ENCODE measurements at places on chromosomes 5 and 9.

GRCh38 chr5:64930672-64931318 lies 162.1 kb downstream of the CWC27 start:
- no peak for DNase-seq

GRCh38 chr5:112710896-112711295 lies 26.8 kb upstream of the APC start:
- no peak for DNase-seq

- DNase-seq, result no peak
Observed at GRCh38 chr5:174344335-174344734, 298.8 kb downstream of the NSG2 start.

GRCh38 chr5:154278908-154279307 lies 88.4 kb downstream of the GALNT10 start:
- DNase-seq, result no peak

- DNase-seq, result no peak
Observed at GRCh38 chr5:37120270-37120669, 128.9 kb downstream of the CPLANE1 start.

- no peak for DNase-seq
Observed at GRCh38 chr5:134394932-134395331, 16.7 kb downstream of the CDKN2AIPNL start.

GRCh38 chr9:129036923-129037766 lies 719 bp downstream of the MIGA2 start:
- no peak for DNase-seq

DNA sequence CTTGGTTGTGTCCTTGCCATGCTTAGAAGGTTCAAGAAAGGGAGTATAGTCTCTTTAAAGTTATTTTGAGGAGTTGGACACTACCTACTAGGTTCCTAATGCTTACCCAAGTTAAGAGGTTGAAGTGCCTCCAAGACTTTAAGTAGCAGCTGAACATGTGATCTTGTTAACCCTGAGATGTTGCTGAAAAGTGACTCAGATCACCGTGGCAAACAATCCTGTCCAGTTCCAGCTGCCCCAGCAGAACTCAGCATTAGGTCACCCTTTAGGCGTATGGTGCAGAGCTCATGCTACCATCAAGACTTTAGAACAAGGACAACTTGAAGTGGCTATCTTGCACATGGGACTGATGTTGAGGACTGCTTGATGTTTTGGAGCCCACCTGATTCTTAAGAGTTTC lies 22.5 kb downstream of the ZNF462 start:
- peak; percentile 85 for DNase-seq

Measured in epithelial cell of proximal tubule (primary cell).